Right renal pelvis (tissue), 4 donors: ENCODE measurements at places on chromosomes 11 and 22.

- no peak for DNase-seq
Observed at GRCh38 chr22:37918580-37919270, 12.6 kb downstream of the MICALL1 start.

DNA sequence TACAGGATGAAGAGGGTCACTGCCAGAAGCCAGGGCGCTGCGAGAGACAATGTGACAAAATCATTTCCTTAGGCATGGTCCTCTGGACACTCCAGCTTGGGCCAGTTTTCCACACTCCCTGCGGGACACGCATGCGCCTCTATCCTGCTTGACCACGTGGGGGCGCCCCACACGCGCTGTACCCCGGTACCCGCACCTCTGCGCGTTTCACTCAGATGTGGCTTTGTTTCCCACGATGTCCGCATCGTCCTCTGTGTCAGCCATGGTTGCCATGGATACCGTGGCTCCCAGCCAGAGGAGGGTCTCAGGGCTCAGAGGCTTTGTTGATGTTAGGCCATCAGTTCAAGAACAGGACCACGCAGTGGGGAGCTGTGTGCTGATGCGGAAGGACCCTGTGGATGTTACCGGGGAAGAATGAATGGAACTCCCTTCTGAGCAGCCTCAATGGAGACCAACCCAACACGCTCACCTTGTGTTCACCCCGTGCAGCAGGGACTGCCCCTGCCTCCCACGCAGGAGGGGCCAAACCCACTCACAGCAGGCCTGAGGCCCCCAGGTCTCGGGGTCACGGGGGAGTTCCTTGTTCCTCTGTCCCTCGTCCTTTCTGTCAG is 101.1 kb upstream of the SLC22A12 start:
- no peak for DNase-seq

GRCh38 chr22:42644422-42645340 is 4.3 kb upstream of the ATP5MGL start:
- no peak for DNase-seq

DNA sequence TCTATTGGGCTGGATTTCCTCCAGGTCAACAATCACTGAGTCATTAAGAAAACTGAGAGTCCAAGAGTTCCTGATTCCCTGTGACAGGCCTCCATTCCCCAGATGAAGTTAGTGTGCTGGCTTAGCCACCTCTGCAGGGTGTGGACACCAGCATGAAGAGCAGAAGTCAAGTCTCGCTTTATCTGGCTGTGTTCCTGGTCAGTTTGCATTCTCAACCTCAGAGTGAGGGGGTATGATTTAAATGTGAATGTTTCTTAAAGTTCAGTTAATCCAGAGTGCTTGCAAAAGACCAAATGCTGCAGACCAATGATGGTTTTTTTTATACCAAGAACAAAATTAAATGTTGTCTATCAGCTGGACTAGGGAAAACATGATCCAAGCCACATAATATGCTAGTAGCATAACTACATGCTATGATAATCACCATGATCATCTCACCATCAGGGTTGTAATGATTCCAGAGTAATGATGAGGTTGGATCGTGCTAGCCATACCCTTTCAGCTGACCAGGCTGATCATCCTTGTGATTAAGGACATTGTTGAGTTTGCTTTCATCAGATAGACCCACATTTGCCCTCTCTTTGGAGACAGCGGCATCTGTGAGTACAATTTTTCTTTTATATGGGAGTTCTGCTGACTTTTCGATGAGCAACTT is 145.8 kb upstream of the ARHGAP20 start:
- no peak for DNase-seq

GRCh38 chr11:44228379-44228778 is 81.6 kb downstream of the ALX4 start:
- DNase-seq = no peak

GRCh38 chr11:134597452-134597851 is 185.4 kb upstream of the B3GAT1 start:
- no peak for DNase-seq

- DNase-seq = no peak
Observed at GRCh38 chr11:77092382-77092781, 10.3 kb upstream of the OMP start.

DNA sequence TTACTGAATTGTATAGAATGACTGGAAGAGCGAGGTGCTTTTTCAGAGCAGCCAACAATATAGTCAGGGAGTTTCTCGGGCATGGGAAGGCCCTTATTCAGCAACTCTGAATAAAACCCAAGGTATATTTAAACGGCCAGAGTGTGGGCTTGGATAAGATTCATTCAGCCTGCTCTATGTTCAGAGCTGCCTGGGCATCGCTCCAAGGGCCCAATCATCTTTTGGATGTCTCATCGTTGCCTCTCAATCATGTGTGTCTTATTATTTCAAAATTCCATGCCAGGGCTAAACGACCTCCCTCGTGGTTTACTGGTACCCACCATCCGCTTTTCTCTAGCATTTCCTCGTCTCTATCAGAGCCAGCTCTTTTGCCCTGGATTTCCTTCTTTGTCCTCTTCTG is 19.5 kb upstream of the NTM start:
- DNase-seq = no peak

DNA sequence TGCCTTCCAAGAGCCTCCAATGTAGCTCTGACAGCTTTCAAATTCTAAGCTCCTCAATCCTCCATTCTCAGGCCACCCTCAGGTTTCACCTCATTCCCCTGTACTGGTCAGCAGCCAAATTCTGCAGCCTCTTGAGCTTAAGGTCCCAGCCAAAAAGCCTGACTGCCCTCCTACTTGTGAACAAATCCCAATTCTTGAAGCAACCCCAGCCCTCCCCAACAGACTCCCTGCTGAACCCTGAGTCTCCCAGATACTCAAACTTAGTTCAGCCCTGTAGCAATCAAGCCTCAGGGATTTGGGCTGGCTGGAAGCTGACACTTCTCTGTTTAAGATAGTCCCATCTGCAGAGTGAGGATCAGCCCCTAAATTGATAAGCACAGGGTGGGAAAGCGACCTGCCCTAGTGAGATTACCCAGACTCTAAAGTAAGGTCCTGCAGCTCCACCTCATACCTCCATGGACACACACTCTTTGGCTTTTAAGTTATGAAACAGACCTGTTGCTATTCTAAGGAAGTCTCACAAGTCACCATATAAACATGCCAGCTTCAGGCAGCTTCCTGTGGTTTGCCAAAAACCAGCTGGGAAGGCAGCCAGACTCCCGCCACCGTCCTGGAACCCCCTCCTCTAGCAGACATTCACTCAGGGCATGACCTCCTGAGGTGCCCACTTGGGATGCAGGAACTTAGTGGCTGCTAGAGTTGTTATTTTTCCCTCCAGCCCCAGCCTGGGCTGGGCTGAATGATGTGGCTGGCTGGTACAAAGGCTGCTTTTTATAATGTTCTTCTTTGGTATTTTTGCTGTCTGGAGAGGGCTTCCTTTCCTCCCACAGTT is 82.5 kb upstream of the PICALM start:
- no peak for DNase-seq

- no peak for DNase-seq
Observed at GRCh38 chr22:21069375-21069774, 23.6 kb downstream of the LRRC74B start.

GRCh38 chr11:36296884-36297543 is 926 bp downstream of the PRR5L start:
- no peak for DNase-seq

- no peak for DNase-seq
Observed at GRCh38 chr22:46801826-46802607, 39.6 kb downstream of the TBC1D22A start.

GRCh38 chr22:25628494-25628893 is 64.0 kb downstream of the GRK3 start:
- no peak for DNase-seq

DNA sequence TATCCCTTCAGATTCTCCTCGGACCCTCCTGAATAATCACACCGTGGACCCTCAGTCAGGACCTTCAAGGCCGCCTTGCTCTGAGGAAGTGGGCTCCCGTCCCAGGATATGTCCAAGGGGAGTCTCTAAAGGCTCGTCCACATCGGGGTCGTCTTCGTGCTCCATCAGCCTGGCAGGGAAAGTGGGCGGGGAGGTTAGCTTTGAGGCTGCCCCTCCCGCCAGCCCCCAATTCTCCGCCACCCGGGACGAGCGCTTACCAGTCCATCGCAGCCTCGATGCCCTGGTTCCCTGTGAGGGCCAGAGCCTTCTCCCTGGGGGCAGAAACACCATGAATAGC is 472 bp downstream of the UBXN1 start:
- no peak for DNase-seq

DNA sequence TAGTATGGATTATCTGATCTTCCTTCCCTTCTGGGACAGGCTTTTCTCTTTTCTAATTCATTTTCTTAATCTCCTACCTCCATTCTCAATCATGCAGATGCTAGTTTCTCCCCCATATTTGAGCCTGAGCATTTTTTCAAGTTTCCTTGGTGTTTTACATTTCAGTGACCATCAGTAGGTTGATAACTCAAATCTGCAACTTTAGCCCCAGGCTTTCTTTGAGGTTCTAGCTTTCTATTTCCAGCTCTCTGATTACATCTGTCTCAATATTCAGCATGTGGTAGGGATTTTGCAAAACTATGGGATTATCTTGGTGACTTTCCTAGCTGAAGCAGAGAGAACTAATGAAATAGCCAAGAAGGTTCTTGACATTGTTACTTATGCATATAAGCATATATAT is 67.8 kb downstream of the ARHGEF12 start:
- no peak for DNase-seq

DNA sequence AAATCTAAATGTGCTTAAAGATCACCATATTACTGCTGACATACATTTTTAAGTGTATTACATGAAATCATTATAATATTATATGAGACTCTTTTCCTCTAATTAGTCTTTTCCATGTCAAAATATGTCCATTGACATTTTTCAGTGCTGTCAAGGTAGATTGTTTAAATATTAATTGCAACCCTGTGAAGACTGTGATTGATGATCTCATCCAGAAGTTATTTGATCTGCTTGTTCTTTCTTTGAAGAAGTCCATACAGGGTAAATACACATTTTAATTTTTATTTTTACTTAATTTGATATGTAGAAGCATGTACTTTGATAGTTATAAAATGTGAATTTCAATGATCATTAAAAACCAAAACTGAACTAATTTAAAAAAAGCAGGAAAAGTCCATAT is 38.4 kb downstream of the DYNC2H1 start:
- no peak for DNase-seq

DNA sequence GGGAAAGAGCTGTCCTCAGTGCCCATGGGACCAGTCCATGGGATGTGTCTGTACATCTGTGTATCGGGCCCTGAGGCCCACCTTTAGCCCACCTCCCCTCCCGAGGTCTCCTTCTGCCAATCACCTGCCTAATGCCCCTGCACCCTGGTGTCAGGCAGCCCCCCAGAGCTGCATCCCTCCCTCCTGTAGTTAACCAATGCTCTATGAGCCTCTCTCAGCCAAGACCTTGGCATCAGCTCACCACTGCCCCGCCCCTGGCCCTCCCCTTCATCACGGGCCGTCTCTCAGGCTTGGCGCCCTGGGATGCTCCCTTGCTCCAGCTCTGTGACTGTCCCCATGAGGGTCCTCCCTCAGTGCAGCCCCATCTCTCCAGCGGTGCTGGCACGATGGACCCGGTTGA is 18.5 kb downstream of the MGAT3 start:
- no peak for DNase-seq

- no peak for DNase-seq
Observed at GRCh38 chr11:6411594-6412031, 7.3 kb downstream of the APBB1 start.

DNA sequence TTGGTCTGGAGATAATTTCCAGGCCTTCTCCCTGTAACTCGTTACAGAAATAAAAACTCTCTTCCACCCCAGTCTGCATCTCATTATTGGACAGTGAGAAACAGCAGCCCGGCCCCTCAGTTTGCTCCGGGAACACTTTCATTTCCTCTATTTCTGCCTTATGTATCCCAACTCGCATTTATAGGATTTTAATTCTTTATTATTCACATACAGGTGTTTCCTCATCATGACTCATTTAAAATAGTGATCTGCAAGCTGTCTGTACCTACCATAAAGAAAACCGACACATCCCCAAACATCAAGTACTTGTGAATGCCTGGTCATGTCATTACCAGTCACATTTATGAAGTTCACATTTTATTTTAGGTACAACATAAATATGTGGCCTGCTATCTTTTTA is 42.8 kb downstream of the PIWIL3 start:
- no peak for DNase-seq

DNA sequence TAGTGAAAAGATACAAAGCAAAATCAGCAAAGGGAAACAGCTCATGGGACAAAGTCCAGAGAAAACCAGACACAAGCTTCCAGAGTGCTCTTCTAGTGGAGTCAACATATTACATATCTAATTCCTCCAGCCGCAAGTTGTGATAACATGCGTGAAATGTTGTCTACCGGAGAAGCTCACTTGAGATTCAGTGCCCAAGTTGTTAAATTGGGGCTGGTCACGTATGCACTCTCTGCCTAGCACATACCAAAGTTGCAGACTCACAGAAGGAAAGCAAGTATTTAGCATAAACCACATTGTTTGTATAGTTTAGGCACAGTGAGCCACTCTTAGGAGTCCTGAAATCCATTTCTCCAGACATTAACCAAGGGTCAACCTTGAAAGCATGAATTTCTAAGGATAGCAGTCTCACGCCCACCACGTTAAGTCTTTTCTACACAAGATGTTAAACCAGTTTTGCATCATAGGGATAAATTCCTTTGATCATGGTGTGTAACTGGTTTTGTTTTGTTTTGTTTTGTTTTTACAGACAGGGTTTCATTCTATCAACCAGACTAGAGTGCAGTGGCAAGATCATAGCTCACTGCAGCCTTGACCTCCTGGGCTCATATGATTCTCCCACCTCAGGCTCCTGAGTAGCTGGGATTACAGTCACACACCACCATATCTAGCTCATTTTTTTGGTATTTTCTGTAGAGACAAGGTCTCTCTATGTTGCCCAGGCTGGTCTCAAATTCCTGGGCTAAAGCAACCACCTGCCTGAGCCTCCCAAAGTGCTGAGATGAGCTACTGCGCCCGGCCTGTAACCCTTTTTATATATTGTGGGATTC is 39.5 kb upstream of the EP300 start:
- peak; percentile 8 for DNase-seq

DNA sequence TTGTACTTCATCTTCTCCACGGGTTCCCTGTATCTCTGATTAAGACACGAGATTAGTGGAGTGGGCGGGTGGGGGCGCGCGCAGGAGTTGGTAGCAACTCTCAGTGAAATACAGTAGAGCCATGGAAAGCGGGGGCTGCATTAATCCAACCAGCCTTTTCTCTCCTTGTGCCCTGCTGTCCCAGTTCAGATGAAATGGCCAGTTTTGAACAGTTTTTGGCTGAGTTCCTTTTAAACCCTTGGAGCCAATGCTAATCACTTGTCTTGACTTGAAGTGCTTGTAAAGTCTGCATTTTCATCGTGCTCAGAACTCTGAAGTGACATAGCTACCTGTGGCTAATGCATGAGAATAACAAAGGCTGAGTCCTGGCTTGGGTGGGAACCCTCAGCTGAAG is 734 bp upstream of the TMEM123 start:
- DNase-seq = no peak

DNA sequence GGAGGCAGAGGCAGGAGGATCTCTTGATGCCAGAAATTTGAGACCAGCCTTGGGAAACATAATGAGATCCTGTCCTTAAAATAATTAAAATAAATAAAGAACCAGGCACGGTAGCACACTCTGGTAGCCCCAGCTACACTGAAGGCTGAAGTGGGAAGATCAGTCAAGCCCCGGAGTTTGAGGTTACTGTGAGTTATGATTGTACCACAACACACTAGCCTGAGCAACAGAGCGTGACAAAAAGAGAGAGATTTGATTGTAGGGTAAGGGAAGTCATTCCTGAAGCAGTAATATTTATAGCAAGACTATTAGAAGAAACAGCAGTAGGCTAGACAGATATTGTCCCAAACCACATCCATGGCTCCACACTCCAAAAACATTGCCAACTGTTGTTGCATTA is 1408.4 kb upstream of the TENM4 start:
- DNase-seq = no peak
